HS-5 (cell line): ENCODE measurements at places on chromosomes 4 and X.
A peak's percentile ranks its signal among the peaks of the same experiment; 100 is the strongest.

- DNase-seq, result no peak
These were observed 77.3 kb downstream of the ARHGAP10 start for GRCh38 chr4:147809211-147809610.

DNA sequence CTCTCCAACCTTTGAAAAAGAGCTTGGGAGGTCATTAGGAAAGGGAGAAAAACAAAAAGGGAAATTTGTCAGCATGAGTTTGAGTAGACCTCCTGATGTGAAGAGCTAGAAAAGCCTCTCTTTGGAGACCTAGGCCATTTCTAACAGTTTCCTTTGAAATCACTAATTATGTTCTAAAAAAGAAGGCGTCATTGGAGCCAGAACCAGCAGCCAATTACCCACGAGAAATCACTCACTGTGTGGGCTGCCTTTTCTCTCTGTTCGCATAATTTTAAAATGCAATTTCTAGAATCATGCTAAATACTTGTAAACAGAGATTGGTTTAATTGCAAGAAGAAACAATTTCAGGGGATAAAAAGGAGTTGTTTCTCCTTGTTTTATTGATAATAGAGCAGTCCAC is 246.3 kb upstream of the GATB start:
- DNase-seq, result no peak

DNA sequence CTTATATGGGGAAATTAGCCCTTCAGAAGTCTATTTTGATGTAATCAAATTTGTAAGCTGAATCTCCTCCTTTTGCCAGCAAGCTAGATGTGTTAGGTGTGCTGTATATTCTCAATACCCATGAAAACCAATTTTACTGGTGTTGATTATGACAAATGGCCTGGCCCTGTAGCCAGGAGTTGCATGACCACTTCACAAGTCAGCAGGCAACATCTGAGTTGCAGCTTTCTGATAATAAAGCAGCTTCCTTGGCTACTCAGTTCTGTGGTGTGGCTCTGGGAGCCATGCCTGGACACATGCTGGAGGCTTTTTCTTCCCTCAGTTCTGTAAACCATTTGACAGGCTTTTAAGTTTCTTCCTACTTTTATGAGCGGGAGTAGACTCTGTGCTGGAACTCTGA is 154.1 kb upstream of the CXCL13 start:
- no peak for DNase-seq

GRCh38 chr4:78772526-78773091 is 3.5 kb upstream of the BMP2K start:
- DNase-seq, result no peak

GRCh38 chr4:106503116-106504050 is 134.8 kb upstream of the GIMD1 start:
- no peak for DNase-seq

- no peak for DNase-seq
These were observed 13.4 kb downstream of the LEF1 start for GRCh38 chr4:108155373-108155772.

GRCh38 chr4:97525236-97525635 is 618.0 kb downstream of the STPG2 start:
- DNase-seq, result no peak

GRCh38 chrX:10598540-10598939 is 21.8 kb downstream of the MID1 start:
- DNase-seq, result no peak

DNA sequence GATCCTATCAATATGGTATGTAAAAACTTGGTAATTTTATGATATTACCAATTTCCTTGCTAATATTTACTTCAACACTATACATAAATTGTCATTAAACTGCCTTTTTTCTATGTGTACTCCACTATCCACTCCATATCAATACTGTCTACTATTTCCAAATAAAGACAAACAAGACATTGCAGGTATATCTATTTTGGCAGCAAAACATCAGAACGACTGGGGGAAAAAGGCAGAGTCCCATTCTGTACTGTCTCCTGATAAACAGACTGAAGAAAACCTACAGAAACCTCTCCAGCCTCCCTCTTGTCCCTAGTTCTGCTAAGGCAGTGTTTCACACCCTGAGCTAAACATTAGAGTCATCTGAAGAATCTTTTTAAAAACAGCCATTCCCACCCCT is 96.6 kb downstream of the ATRX start:
- DNase-seq, result no peak

DNA sequence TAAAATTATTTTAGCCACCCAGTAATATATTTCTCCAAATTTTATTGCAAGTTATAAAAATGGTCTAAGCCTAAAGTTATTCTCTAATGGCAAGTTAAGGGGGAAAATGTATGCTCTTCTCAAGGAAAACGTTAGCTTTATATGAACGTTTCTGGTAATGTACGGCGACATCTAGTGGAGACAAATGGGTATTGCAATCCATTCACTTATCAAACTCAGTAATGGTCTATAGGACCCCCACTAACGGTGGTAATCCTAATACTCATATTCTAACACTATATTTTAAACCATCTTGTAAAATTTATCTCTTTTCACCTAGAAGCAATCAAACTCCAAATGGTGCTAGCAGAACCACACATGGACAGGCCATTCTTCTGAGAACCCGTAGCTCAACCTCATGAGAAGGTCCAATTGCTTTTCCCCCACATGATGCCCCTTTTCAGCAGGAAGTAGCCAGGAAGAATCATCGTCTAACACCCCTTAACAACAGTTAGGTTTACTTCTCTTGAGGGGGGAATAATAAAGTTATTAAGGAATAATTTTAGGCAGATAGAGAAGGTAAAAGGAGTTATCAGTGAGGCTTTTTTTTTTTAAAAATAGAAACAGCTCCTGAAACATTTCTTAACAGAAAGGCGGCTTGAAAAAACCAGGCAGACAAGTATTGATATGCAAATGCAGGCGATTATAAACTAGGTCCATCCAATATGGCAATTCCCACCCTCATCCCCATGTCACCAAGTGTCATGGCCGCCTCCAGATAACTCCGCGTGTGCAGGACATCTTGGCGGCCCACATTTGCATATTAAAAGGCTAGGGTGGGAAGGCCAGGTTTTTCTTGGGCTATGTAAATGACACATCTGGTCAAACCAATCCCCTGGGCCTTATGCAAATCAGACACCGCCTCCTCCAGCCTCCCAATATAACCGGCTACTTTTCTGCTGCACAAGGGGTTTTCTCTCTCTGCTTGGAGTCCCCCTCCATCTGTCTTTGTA is 35.0 kb downstream of the NUDT11 start:
- DNase-seq, result peak; percentile 6

GRCh38 chr4:156946516-156947424 is 24.8 kb downstream of the PDGFC start:
- peak; percentile 96 for DNase-seq

GRCh38 chr4:156765277-156765676 is 206.3 kb downstream of the PDGFC start:
- DNase-seq, result no peak

- DNase-seq, result no peak
These were observed 237.5 kb downstream of the COL25A1 start for GRCh38 chr4:109065006-109065405.

GRCh38 chr4:56674984-56675383 is 6.1 kb downstream of the HOPX start:
- no peak for DNase-seq
